ENCODE measurements at places on chromosomes 6 and 20.

GRCh38 chr20:45373353-45374100 lies 4.6 kb downstream of the TP53TG5 start:
- DNase-seq = peak; percentile 90

DNA sequence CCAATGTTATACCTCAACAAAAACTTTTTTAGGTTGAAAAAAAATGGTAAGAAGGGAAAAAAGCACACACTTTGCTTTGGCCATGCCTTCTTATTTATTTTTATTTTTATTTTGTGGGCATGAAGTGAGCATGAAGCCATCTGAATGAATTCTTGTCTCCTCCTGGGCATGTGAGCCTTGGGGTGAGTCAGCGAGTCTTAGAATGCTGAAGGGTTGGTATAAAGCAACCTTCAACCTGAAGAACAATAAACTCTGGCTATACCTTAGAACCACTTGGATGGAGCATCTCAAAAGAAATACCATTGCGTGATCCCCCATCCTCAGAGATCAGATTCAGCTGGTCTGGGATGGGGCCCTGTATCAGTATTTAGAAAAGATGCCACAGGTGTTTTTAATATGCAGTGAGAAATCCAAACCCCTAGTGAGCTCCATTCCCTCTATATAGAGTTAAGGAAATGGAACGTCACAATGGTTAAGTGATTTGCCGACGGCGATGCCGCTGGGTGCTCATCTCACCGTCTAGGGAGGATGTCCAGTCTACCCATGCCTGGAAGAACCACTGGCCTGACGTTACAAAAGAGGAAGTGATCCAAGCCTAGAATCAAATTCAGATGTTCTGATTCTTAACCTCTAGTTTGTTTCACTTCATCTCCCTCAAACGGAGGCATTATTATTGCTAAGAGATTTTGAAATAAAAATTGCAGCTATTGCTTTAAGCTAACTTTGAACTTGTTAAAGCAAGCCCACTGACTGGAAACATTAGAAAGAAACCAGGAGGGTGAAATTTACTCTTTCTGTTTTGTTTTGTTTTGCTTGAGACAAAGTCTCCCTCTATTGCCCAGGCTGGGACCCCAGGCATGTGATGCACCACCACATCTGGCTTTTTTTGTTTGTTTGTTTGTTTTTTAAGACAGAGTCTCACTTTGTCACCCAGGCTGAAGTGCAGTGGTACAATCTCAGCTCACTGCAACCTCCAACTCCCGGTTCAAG lies 67.1 kb downstream of the EDN1 start:
- DNase-seq = no peak

- no peak for DNase-seq
These were observed 81.5 kb downstream of the KIF13A start for GRCh38 chr6:17905611-17906592.

- DNase-seq = no peak
These were observed 4.1 kb upstream of the SHLD1 start for GRCh38 chr20:5746064-5746463.

- no peak for DNase-seq
These were observed 82.7 kb downstream of the DLL1 start for GRCh38 chr6:170208182-170208601.

- no peak for DNase-seq
These were observed 89.0 kb downstream of the CD40 start for GRCh38 chr20:46206992-46207549.

DNA sequence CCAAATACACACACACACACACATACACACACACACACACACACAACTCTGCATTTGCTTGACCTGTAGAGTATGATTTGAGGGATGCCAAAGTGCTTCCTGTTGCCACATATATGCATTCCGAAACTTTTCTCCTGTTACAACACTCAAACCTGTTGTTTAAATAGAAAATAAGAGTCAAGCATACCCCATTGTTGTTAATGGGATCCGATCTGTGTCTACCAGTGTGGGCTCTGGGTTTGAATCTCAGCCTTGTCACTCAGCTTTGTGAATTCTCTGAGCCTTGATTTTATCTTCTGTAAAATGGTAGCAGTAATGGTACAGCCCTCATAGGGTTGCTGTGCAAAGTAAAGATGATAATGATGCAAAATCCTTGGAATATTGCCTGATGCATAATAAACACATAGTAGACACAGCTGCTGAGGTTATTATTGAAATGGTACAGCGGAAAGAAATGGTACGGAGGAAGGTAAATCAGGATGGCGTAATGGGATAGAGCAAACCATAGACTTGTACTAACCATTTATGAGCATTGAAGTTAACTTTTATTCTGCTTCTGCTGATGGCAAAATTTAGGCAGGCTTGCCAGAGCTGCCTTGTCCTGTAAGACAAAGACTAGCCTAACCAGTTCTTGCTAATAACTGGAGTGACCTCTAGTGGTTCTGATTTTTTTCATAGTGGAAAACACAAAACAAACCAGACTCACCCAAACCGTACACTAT lies 113.5 kb upstream of the PHACTR1 start:
- no peak for DNase-seq

DNA sequence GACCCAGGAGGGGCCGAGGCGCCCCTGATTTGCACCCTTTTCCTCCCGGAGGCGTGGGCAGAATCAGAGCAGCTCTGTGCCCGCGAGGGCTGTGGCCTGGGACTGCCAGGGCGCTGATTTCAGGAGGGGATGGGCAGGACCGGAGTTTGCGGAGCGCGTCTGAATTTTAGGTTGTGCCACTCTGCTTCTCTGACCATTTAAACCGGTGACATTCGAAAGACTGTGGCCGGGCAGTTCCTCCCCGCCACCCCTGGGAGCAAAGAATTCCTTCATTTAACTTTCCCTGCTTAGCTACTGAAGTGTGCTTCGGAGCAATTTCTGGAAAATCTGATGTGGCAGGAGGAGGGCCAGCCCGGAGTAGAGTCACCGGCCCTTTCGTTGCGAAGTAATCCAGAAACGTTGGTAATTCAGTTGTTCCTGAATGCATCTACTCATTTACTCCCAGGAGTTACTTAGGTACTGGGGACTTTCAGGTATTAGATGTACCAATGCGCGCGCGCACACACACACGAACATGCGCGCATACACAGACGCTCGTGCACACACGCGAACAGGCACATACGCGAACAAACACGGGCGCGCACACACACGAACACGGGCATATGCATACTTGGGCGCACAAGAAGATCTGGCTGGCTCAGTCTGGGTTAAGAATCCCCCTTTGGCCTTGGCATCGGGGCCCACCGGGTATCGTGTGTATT lies 568 bp downstream of the CCDC170 start:
- DNase-seq = peak; percentile 15

All from stimulated activated naive CD8-positive, alpha-beta T cell treated with anti-CD3 and anti-CD28 coated beads, Interleukin-15, amount 100 ng/mL, for 72 hours (primary cell).